ENCODE measurements at places on chromosomes 12 and 14.

GRCh38 chr14:35847636-35848035, 21.5 kb downstream of the BRMS1L start:
- DNase-seq: no peak

DNA sequence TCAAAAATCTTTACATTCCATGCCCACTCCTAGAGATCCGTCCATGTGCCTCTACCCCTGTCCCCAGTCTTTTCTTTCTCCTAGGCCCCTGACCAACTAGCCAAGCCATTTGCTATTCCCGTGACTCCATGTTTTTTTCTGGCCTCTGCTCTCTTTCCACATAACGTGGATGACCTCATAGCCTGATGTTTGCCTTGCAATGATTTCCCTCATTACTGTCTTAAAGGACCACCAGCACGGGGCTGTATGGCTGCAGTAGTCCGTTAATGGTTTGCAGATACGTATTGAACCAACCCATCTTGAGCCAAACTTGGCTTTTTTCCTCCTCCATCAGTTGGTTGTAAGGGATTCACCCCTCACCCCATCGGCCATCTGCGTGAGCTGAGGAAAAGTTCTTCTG, 226.0 kb downstream of the PCNX1 start:
- DNase-seq: no peak

DNA sequence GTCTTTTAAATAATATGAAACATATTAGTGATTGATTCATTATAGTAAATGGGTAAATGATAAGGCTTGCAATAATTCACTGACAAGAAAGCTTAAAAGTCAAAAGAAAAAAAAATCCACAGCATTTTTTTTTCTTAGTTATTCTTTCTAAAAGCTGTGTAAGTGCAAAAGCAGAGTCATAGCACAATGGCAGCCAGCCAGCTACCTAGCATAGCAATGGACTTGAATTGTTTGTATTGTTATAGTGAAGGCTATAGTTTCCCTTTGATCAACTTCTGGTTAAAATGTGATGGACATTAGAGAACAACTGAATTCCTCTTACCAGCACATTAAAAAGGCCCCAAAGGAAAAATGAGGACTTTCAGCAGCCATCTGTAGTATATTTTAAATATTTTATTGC, 232.1 kb downstream of the NAV3 start:
- no peak for DNase-seq

GRCh38 chr12:131003716-131004045, 50.0 kb downstream of the ADGRD1 start:
- no peak for DNase-seq

GRCh38 chr14:48725051-48725734, 861.0 kb downstream of the RPS29 start:
- no peak for DNase-seq

All from stimulated activated CD8-positive, alpha-beta memory T cell treated with anti-CD3 and anti-CD28 coated beads, Interleukin-7, amount 100 ng/mL, for 4 hours (primary cell).